ENCODE measurements at places on chromosomes 16 and 17. TPM values are rescaled to one million over a fixed set of nuclear protein-coding genes. Genes with fewer than 3 reads are reported as not detected.

Gene NPIPA2
- 0.44 TPM for total RNA-seq

Gene LGALS9B
- total RNA-seq: not detected

Gene USP43
- 0.43 TPM for total RNA-seq

Gene MYL4
- not detected for total RNA-seq

Gene C16orf54
- not detected for total RNA-seq

Gene TMEM95
- not detected for total RNA-seq

Gene TRPV3
- 5.5 TPM for total RNA-seq

Gene KRT28
- total RNA-seq: not detected

Gene MYADML2
- not detected for total RNA-seq

Gene OR3A3
- not detected for total RNA-seq

Gene NHERF2
- 107 TPM for total RNA-seq

Gene HOXB6
- 0.29 TPM for total RNA-seq

Gene DNAH3
- total RNA-seq: 0.14 TPM

Gene PRR35
- total RNA-seq: 0.14 TPM

Gene FN3K
- 3.3 TPM for total RNA-seq

Gene OR1F1
- not detected for total RNA-seq

Gene FUS
- total RNA-seq: 45.3 TPM

Gene TAF1C
- total RNA-seq: 28.2 TPM

Gene FOXO3B
- 7.2 TPM for total RNA-seq

Gene CCL14
- total RNA-seq: not detected

Gene MYOCD
- total RNA-seq: 4.7 TPM

Gene AOC3
- 0.22 TPM for total RNA-seq

Gene GAS7
- total RNA-seq: 21.7 TPM

Gene NOTUM
- 0.66 TPM for total RNA-seq

Gene PLCG2
- 0.88 TPM for total RNA-seq

Gene MRPL10
- total RNA-seq: 56.2 TPM

Gene PRKCB
- not detected for total RNA-seq

Gene BCO1
- not detected for total RNA-seq

Gene MYH10
- total RNA-seq: 49.8 TPM

Gene ENPP7
- total RNA-seq: not detected

Gene ALDOA
- total RNA-seq: 1,194 TPM

Gene GP1BA
- total RNA-seq: under 0.01 TPM

Gene PVALEF
- total RNA-seq: not detected

Gene HASPIN
- total RNA-seq: 19.6 TPM

Gene MYH1
- total RNA-seq: not detected

All from placental pericyte (primary cell).